GM12892 (cell line): ENCODE measurements at places on chromosomes 4 and X.

- no peak for DNase-seq
These were observed 86.9 kb upstream of the COX18 start for GRCh38 chr4:73156394-73156793.

GRCh38 chr4:123876671-123877101 is 480.1 kb downstream of the SPRY1 start:
- no peak for DNase-seq

GRCh38 chr4:122739174-122739573 is 6.7 kb downstream of the BBS12 start:
- DNase-seq, result no peak

DNA sequence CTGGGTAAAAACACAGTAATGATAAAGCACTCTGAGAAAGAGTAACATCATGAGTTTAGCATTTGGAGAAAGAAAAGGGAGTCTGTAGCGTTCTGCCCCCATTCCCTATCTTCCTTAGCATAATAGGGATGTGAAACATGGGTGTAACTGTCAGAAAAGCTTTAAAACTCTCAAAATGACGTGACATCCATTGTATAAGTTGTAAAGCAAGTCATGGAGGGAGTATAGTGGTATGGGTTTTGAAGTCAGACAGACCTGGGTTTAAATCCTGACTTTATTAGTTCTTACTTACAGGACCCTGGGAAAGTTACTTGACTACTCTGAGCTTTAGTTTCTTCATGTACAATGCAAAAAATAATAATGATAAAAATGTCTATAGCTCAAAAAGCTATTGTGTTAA is 17.1 kb downstream of the FBXO8 start:
- DNase-seq, result no peak

- no peak for DNase-seq
These were observed 1.1 kb downstream of the FBXW7 start for GRCh38 chr4:152534541-152535359.

DNA sequence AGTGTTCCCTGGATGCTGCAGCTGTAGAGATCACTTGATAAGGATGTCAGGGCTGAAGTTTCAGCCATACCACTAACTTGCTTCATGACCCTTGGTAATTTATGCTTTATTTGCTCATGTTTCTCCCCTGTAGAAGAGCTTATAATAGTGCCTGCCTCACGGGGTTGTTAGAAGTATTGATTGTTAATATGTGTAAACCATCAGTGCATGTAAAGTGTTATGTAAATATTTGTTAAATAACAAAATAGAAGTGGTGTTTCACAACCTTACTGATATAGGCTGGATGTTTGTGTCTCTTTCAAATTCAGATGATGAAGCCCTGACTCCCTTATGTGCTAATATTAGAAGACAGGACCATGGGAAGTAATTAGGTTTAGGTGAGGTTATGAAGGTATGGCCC is 1.5 kb upstream of the CXCL2 start:
- DNase-seq, result no peak

DNA sequence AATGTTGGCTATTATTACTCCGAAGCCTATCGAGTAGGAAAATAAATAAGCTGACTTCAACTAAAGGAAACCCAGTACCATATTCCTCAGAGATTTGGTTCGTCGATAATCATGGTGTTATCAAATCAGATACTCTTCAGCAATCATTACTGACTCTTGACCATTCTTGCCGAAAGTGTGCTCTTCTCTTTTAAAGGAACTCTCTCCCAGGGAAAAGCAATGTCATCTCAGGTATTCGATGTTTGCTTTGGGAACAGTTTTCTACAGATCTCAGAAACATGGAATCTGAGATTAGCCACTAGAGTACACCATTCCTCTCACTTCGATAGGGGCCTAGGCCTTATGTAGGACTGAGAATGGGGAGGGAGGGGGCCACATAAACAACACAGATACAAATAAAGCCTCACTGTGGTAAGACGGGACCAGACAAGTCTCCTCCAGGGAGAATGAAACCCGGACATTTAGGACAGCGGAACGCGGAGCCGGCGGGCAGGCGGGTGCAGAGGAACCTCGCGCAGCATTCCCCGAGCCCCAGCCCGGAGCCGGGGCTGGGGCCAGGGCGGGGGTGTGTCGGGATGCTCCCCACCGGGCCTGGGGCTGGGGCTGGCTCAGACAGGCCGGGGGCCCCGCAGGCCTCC is 581 bp downstream of the DNAJB14 start:
- DNase-seq, result no peak

- DNase-seq, result no peak
These were observed 567.3 kb downstream of the PDHA2 start for GRCh38 chr4:96407225-96407624.

- no peak for DNase-seq
These were observed 869 bp downstream of the TMEM184C start for GRCh38 chr4:147617841-147618691.

GRCh38 chrX:126770179-126770578 is 49.4 kb upstream of the PRR32 start:
- no peak for DNase-seq

- DNase-seq, result no peak
These were observed 106.5 kb downstream of the NHSL2 start for GRCh38 chrX:72016881-72017783.

- no peak for DNase-seq
These were observed 96.2 kb upstream of the SPRY1 start for GRCh38 chr4:123300222-123301039.

- no peak for DNase-seq
These were observed 52.1 kb downstream of the HTR2C start for GRCh38 chrX:114635986-114636385.

DNA sequence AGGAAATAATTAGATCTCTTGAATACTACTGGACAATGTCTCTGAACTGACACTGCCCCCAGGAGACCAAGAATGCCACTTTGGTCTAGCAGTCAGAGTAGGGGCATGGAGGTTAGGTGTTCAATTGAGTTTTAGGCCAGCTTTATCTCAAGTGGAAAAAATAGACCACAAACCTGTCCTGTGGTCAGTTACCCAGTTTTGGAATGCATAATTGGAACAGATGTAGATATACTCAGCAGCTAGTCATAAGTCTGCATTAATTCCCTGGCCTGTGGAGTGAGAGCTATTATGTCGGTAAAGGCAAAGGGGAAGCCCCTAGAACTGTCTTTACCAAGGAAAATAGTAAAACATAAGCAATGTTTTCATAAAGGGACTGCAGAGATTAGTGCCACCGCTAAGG is 587.7 kb downstream of the GLUD2 start:
- DNase-seq, result no peak

DNA sequence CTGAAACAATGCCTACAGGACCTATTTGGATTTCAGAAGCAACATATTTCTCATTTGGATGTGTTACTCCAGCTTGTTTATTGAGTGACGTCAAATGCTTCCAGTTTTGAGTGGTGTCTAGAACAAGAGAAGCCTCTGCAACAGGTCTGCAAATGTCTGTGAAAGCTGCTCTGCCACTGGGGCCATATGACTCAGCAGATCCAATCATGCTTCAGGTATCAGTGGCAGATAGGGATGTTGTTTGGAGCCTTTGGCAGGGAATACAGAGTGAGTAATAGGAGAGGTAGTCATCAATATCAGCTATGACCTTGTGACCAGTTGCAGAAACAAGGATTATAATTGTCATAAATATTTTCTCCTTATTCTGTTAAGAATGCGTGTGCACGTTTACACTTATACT is 141.1 kb upstream of the ZXDA start:
- no peak for DNase-seq

DNA sequence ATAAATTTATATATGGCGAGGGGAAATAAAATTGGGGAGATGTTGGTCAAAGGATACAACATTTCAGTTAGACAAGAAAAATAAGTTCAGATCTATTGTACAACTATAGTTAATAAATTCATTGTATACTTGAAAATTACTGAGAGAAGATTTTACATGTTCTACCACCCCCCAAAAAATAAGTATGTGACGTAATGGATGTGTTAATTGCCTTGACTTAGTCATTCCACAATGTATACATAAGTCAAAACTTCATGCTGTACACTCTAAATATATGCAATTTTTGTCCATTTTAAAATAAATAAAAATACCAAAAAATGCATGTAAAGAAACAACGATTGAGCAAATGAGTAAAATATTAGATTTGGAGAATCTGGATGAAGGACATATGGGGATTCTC is 1.8 kb downstream of the USP11 start:
- no peak for DNase-seq

DNA sequence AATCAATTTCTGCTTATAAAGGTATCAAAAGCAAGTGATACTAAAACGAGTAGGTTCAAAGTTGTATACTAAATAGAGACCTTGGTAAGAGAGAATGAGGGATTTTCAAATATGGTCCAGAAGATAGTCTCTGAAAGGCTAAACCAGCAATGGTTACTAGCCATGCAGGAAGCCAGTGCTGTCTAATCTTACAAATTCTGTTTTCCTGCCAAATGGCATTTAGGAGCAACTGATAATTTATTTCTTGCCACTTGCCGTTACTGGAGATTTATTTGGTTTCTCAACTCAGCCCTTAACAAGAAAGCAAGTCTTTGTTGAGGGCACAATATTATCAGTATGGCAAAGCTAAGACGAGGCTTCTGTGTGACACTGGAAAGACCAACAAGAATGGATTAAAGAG is 47.2 kb downstream of the MAP7D3 start:
- DNase-seq, result no peak

DNA sequence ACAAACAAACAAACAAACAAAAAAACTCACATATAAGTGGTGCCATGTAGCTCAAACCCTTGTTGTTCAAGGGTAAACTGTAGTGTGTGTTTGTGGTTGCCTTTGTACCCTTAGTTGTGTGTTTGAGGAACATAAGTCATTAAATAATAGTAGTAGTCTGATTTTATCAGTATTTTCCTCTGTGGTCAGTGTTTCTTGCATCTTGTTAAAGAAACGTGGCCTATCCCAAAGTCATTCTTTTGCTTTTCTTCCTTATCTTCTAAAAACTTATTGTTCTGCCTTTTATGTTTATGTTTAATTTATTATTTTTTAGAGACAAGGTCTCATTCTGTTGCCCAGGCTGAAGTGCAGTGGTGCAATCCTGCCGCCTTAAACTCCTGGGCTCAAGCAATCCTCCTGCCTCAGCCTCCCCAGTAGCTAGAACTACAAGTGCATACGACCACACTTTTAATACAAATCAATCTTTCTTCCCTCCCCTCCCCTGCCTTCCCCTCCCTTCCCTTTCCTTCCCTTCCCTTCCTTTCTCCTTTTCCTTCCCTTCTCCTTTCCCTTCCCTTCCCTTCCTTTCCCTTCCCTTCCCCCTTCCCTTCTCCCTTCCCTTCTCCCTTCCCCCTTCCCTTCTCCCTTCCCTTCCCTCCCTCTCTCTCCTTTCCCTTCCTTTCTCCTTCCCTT is 26.4 kb downstream of the PRIMPOL start:
- no peak for DNase-seq

DNA sequence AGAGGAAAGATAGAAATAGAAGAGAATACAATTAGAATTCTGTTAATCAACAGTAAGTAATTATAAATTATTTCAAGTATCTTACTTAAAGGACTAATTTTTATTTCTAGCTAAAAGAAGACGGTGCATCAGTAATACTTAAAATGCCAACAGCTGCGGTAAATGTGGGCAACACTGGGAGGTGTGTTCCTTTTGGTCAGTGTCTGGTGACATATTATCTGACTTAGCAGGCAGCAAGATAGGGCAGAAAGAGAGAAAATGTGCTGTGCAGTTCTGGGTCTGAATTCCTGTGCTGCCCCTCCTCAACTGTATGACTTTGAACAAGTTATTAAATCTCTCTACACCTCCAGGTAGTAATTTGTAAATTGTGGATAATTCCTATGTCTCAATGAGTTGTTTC is 120.6 kb downstream of the ZNF827 start:
- DNase-seq, result no peak
